ENCODE measurements at places on chromosomes 4 and X.

DNA sequence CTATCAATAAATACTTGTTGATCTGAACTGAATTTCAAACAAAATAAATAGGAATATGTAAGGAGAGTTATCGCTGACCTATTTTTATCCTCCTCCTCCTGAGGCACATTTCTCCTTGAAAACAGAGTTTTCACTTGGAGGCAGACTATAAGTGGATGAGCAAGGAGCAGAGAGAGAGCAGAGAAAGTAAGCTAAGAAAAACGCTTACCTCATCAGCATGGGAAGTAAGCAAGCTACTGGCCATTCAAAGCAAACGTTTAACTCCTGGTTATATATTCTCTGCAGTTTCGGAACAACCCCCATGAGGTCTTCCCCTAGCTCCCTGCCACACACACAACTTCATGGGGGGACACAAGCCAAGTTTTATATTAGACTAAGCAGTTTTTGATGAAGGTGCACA lies 13.2 kb downstream of the ZDHHC9 start:
- DNase-seq, result no peak

- DNase-seq, result no peak
Observed at GRCh38 chrX:11064851-11065600, 46.1 kb upstream of the HCCS start.

DNA sequence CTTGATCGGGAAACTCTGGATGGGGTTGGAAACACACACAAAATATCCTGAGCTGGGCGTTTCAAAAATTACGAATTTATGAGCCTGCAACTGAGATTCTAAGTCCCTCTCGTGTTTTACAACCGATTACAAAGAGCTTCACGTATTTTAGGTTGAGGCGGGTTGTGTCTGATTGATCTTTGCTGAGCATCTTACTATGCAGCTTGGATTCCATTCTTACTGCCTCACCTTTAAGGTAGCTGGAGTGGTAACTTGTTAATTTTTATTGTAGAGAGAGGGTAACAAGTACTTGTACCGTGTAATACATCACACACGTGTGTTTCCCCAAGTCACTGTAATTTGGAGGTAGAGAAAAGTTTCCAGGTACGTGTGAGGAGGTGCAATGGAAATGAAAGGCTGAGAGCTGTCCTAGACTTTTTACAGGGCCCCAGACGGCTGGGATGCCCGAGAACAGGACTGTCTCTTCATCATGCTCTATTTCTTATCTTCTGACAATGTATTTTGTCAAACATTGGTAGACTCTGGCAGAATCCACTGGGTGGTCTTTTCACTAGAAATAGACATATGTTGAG lies 97.8 kb upstream of the TENM3 start:
- no peak for DNase-seq

GRCh38 chr4:172785613-172786012 lies 383.0 kb upstream of the GALNT7 start:
- no peak for DNase-seq

GRCh38 chr4:80196259-80196921 lies 913 bp upstream of the PRDM8 start:
- DNase-seq, result no peak

DNA sequence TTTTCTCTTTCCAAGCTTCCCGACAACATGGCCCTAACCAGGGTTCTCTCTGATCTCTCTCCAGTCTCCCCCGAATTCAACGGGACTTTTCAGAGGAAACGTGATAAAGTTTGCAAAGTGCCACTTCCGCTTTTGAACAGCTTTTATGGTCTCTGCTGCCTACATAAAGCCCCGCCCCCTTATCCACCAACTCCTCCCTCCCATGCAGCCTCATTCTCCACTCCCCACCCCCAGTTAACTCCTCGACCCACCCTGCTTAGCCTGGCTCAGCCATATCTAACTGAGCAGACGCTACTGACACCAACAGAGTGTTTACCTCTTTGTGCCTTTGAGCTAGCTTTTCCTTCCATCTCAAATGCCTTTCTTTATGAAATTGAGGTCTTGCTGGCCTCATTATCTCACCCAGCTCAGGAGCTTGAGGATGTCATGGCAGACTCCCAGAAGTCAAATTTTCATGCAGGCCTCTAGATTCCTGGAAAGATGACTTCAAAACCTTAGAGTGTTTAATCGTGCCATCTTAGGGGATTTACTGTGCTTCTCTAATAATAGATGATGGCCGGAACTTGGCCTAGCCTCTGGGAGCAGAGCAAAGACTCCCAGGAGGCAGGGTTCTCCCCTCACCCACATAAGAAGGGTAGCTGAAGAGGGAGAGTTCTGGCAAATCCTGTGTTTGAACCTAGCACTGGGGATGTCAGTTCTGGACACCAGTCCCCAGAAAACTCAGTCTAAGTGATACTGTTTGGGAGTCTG lies 606.0 kb downstream of the BCOR start:
- peak; percentile 77 for DNase-seq

- no peak for DNase-seq
Observed at GRCh38 chr4:24440765-24441164, 143.6 kb downstream of the DHX15 start.

DNA sequence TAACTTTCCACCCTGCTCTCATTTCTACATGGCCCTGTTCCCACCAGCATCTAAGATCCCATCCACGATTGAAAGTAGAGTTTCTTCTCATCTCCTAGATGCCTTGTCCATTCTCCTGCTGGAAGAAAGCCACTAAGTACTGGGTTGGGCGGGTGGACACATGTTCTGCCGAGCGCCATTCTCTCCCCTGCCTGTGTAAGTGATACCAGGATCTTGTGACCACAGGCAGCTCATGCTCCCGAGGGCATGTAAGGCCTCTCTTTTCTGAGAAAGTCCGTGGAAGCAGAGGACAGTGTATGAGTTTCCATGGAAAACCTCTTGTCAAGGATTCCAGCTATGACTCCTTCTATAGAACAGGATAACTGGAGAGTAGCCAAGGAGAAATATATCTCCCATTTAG lies 3.3 kb upstream of the SLC25A4 start:
- DNase-seq, result no peak

DNA sequence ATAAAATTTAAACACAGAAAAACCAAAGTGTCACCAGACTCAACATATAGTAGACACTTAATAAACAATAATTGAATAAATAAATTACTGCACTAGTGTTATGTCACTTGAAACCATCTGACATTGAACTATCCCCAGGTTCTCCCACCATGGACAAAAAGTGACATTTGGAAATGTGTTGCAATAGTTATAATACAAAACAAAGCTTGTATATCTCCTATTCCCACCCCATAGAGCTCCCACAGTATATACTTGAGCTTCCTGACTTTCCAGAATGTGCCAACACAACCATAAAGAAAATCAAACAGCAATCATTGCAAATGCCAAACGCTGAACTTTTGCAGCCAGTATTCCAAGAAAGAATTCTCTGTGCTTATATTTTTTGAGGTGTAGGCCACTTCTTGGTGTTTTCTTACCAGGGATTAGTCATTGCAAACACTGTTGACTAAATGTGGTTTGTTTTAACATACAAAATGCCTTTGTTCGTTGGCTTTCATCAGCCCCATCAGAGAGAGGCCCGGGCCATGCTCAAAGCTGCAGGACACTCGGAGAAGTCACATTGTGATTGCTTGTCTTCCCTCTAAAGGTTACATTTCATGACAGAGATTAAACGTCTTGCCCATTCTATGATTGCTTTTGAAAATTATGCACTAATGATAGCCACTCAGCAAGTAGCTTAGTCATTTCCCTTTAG lies 33.8 kb downstream of the PPARGC1A start:
- DNase-seq, result no peak

GRCh38 chr4:71814433-71814832 lies 30.6 kb upstream of the GC start:
- DNase-seq, result no peak

DNA sequence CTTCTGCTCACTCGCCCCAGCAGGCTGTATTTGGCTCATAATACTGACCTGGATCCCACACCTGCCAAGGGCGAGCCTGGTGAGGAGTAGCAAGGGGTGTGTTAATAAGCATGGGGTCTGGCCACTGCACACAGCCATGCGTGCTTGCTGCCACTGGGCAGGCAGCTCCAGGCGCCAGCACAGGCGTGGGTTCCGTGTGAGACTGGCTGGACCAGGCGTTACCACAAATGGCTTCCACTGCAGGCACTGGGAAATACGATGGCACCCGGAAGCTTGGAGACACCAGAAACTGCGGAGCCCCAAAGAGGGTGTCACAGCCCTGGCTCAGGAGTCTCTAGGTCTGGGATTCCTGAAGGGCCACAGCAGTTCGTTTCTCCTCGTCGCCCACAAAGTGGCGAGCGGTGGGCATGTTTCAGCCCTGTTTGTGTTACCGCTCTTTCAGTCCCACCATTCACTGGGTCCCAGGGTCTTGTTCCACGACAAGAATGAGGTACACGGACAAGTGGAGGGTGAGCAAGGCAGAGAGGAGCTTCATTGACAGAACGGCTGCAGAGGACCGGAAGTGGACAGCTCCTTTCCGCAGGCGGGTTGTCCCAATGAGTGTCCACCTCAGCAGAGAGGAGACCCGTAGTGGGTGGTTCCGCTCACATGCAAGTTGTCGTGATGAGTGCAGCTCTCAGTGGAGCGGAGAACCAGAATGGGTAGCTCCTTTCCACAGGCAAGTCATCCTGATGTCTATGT lies 428.9 kb downstream of the EPHA5 start:
- DNase-seq, result peak; percentile 74

DNA sequence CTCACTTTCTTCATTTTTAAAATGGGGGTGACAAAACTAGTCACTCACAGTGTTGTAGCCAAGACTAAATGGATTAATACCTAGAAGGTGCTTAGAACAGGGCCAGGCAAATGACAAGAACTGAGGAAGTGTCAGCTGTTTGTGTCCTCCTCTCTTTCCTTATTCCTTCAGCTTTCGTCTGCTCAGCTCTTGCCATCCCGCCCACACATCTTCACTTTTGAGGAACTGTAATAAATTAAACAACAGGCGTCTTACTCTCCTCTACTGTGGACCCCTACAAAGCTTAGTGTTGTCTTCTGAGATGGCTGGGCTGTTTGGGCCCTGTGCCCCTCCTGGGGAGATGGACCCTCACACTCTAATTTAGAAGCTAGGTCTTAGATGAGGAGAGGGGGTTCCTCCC lies 2.7 kb downstream of the HPSE start:
- DNase-seq, result no peak

DNA sequence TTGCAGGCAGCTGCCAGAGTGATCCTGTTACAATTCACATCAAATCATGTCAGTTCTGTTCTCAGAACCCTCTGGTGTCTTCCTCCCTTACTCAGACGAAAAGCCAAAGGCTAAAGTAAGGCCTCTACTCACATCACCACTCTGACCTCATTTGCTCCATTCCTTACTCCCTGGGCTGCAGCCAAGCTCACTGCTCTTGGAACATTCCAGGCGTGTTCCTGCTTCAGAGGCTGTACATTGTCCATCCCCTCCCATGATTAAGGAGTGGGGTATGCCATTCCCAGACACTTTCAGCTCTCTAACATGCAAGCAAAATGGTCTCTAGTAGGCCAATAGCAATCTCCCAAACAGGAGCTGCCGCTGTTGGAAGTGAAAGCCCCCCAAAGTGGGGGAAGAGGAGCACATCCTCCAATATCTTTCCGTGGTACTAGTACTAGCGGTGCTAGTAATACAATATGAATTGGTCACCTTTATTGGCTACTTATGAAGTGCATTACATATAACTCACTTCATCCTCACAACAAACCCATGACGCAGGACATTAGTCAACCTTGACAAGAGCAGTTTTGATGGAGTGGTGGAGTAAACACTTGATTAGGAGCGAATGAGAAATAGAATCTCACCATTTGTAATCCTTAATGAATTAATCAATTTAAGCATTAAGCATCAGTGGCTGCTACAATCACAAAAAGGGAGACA lies 15.0 kb downstream of the GAB3 start:
- no peak for DNase-seq

DNA sequence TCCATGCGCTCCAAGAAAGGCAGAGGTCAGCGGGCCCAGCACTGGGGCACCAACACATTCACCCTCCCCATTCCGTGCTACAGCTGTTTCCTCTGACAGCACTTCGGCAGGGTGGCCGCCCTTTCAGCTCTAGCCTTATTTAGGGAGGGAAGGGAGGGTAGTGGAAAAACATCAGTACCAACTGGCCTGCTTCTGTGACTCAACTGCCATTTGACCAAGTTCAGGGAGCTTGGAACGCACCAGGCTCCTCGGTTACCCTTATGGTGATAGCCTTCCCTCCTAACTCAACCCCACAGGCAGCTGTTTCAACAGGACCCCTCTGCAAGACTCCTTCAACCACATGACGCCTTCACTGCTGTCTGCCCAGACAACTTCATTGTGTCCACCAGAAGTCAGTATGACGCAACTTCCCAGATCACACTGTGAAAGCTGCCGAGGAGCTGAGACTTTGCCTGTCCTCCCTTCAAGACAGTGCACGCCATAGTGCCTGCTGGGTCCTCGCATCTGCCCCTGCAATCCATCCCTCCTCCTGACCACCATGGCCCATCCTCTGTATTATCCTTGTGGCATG lies 132.2 kb downstream of the AFAP1 start:
- no peak for DNase-seq

GRCh38 chr4:81213671-81214070 lies 1.4 kb downstream of the PRKG2 start:
- DNase-seq, result no peak

- DNase-seq, result peak; percentile 11
Observed at GRCh38 chrX:108020631-108021030, 24.2 kb upstream of the VSIG1 start.

- peak; percentile 34 for DNase-seq
Observed at GRCh38 chrX:108584617-108585211, 145.1 kb downstream of the COL4A5 start.

- DNase-seq, result no peak
Observed at GRCh38 chr4:54607067-54607466, 50.7 kb upstream of the KIT start.

GRCh38 chrX:115177932-115178331 lies 11.3 kb upstream of the RBMXL3 start:
- no peak for DNase-seq

DNA sequence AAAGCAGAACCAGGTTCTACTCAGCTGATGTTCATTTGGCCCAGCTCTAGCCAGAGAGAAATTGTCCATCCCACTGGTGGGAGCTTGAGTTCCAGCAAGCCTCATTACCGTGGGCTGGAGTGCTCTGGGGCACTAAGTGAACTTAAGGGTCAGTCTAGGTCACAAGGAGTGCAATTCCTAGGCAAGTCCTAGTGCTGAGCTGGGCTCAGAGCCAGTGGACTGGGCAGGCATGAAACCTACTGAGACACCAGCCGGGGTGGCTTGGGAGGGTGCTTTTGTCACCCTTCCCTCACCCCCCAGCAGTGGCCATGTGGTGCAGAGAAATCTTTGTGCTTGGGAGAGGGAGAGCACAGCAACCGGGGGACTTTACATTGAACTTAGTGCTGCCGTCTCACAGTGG lies 39.4 kb downstream of the GSX2 start:
- no peak for DNase-seq

- no peak for DNase-seq
Observed at GRCh38 chrX:13093529-13094140, 49.2 kb upstream of the FAM9C start.

GRCh38 chrX:114889481-114889880 lies 127.9 kb downstream of the IL13RA2 start:
- no peak for DNase-seq

GRCh38 chr4:7280926-7281690 lies 88.8 kb downstream of the SORCS2 start:
- no peak for DNase-seq
